ENCODE measurements at places on chromosomes 3 and 15.
A peak's percentile ranks its signal among the peaks of the same experiment; 100 is the strongest.

GRCh38 chr15:44194323-44195150 is 534 bp downstream of the FRMD5 start:
- no peak for DNase-seq

GRCh38 chr3:105686278-105686897 is 182.4 kb downstream of the CBLB start:
- peak; percentile 3 for DNase-seq

- no peak for DNase-seq
Observed at GRCh38 chr3:4478261-4478660, 11.2 kb upstream of the SUMF1 start.

- no peak for DNase-seq
Observed at GRCh38 chr3:159275741-159276140, 473.9 kb downstream of the MFSD1 start.

- no peak for DNase-seq
Observed at GRCh38 chr15:59313641-59314332, 58.9 kb downstream of the MYO1E start.

- no peak for DNase-seq
Observed at GRCh38 chr3:101303089-101303731, 17.2 kb downstream of the IMPG2 start.
